Activated CD8-positive, alpha-beta memory T cell treated with anti-CD3 and anti-CD28 coated beads for 48 hours (primary cell): ENCODE measurements at places on chromosomes 5 and 9.

GRCh38 chr5:73494721-73495120 is 3.5 kb upstream of the BTF3 start:
- no peak for DNase-seq

DNA sequence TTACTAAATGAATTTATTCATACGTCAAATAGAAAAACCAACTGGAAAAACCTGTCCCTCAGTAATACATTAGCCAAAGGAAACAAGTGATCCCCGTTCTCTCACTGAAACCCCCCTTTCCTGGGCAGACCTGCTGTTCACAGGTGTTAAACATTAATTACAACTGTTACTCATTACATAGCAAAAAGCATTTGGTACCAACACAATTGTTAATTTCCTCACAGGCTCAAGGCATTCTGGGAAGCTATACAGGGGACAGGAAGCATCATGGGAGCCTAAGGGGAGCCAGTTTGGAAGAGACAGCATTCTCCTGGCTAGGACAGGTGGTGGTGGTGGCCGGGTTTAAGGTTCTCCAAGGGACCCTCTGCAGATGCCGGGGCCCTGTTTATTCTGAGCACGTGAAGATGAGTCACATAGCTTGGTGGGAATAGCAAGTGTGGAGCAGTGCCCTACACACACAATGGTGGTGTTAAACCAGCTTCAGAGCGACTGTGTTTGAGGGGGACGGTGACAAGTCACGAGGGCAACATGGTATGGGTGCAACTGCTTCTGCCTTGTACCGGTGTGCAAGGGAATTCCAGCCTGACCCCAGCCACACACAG is 62.6 kb upstream of the SLC25A51 start:
- DNase-seq, result no peak

- DNase-seq, result no peak
Measured at GRCh38 chr5:172683645-172684471, 42.8 kb downstream of the NEURL1B start.

GRCh38 chr5:16792598-16793275 is 143.4 kb downstream of the MYO10 start:
- DNase-seq, result no peak
